ENCODE measurements at places on chromosomes 2 and 18. TPM values are rescaled to one million over a fixed set of nuclear protein-coding genes. Genes with fewer than 3 reads are reported as not detected.

DNA sequence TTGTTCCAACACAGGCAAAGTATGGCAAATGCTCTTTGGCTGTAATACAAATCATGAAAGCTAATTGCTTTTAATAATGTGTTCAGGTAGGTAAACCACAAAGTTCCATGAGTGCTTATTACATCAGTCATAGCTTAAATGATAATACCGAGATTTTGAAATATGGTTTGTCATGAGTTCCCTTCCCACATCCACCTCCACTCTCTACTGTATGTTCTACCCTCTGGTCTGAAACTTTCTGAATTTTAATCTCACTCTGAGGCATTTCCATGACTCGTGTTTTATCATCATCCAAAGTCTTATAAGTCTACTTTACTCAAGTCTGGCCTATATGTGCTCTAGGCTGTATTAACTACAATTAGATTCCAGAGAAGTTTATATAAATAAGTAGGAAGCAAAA, 354.8 kb downstream of the AKAIN1 start:
- H3K27ac ChIP-seq = no peak overlapping the region
- H3K27me3 ChIP-seq = no peaks in the 10 kb centered on the region
- DNase-seq = no peak
- no peak overlapping the region for H3K4me3 ChIP-seq

GRCh38 chr18:39199231-39199855, 1633.7 kb upstream of the CELF4 start:
- no peak overlapping the region for H3K27ac ChIP-seq
- H3K27me3 ChIP-seq = no peaks in the 10 kb centered on the region
- no peak for DNase-seq
- no peaks in the 10 kb centered on the region for H3K36me3 ChIP-seq
- H3K4me1 ChIP-seq = no peaks in the 10 kb centered on the region
- H3K4me3 ChIP-seq = no peak overlapping the region

DNA sequence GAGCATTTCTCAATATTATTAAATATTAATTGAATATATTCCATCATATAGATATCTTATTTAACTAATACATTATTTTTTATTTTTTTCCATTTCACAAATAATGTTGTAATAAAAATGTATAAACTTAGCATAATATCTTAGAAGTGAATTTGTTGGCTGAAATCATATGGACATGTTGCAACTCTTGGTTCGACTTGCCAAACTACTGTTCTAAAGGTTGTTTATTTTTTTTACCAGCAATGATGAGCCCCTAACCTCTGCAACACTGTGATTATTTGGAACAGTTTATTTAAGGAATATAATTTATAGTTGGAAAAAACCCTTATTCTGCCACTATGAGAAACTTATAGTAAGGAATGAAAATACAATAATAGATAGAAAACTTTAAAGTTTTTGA, 8.8 kb upstream of the NAB1 start:
- peaks cover 11% of the 10 kb centered on the region for H3K4me1 ChIP-seq
- DNase-seq = no peak
- H3K4me3 ChIP-seq = no peak overlapping the region
- no peaks in the 10 kb centered on the region for H3K36me3 ChIP-seq

DNA sequence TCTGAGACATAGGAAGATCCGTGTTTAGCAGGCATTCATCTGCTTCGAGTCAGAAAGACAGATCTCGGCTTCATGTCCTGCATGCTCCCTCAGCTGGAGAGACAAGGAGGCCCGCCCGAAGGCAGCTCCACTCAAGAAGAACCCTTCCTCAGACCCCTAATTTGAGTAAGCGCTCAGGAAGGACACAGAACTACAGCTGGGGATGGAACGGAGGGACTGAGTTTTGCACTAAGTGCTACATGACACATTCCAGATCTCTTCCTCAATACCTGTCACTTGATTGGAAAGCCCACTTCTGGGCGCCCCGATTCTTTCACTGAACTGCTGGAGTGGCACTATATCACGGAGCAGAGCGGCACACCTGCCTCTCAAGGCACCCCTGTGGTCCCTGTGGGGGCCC, 185.6 kb upstream of the PXDN start:
- peaks cover 5% of the 10 kb centered on the region for H3K27me3 ChIP-seq
- no peaks in the 10 kb centered on the region for H3K4me1 ChIP-seq
- no peak for DNase-seq
- H3K4me3 ChIP-seq = no peak overlapping the region

The PROC gene
- not detected for total RNA-seq

The HMSD gene
- total RNA-seq = not detected

The APCDD1 gene
- 12.9 TPM for total RNA-seq

The GEN1 gene
- total RNA-seq = 4.8 TPM

The CNTNAP5 gene
- not detected for total RNA-seq

The TXNDC2 gene
- total RNA-seq = 0.22 TPM

The EFR3B gene
- total RNA-seq = 15.2 TPM

The CAPN10 gene
- total RNA-seq = 16.8 TPM

All from heart right ventricle (tissue), 16 donors.